Lung (tissue), 17 donors: ENCODE measurements at places on chromosomes 4 and X. TPM values are rescaled to one million over a fixed set of nuclear protein-coding genes. Genes with fewer than 3 reads are reported as not detected.
A peak's percentile ranks its signal among the peaks of the same experiment; 100 is the strongest.

- no peak for DNase-seq
Observed at GRCh38 chr4:165359506-165359905, 19.3 kb upstream of the CPE start.

- no peak for DNase-seq
Observed at GRCh38 chr4:85886665-85887064, 411.7 kb downstream of the ARHGAP24 start.

DNA sequence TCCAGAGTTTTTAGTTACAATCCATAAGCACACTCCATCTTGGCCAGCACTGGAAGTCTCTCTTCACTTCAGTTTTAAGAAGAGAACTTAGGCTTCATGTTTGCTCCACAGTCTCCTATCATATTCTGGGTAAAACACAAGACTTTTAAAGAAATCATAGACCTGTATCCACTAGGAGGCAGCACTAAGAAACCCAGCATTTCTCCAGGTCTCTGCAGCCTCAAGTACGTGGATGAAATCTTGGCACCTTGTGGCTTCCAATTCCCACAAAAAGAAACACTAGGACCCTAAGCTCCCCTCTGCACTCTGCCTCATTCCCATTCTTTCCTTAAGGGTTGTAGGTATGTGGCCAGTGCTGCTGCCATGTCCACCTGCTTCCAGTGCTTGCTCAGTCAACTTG, 367.3 kb upstream of the CASK start:
- no peak for DNase-seq

The MYOZ2 gene
- 0.20 TPM for polyA plus RNA-seq

DNA sequence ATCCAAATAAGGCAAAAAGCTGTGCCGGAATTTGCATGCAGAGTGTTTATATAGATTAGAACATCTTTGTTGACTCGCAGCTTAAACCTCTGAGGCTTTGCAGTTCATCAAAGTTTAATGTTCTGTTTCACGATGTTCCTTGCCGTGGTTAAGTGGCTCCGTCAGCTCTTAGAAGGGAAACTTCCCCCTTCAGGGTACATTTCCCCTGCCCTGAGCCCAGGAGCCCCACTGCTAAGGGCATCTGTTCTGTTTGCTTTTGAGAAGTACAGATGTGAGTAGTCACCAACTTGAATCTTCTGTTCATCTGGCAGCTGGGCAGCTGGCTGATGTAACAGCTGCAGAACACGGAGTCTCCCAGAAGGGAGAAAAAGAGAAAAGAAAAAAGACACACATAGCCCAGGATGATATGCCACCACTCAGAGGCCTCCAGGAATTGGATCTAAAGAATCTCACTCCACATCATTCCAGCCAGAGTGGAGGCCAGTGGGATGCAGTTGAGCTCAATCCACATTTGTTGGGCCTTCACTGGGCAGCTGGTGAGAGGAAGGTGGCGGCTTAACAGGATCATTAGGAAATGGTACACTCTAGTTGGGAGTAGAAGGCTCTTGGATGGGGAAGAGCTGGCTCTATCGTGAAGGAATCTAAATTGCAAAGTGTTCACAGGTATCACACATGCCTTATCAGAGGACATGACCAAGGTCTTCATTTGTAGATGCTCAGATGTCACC, 178.7 kb upstream of the RBPJ start:
- peak; percentile 77 for DNase-seq

The IL21 gene
- polyA plus RNA-seq = 0.02 TPM

- peak; percentile 81 for DNase-seq
Observed at GRCh38 chrX:111519215-111519614, 7.8 kb downstream of the SERTM2 start.

GRCh38 chr4:98969878-98970785, 25.4 kb upstream of the METAP1 start:
- no peak for DNase-seq

- DNase-seq = no peak
Observed at GRCh38 chrX:46333550-46333949, 211.7 kb downstream of the ZNF674 start.

DNA sequence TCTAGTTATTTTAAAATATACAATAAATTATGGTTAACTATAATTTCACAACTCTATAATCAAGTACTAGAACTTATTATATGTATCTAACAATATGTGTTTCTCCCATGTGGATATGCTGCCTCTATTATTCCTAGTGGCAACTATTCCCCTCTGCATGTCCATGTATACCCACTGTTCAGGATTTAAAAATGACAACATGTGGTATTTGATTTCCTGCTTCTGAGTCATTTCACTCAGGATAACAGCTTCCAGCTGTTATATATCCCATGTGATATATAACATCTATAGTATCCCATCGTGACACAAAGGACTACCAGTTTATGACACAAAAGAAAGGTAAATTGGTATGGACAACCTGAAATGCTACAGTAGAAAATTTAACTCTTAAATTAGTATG, 167.4 kb upstream of the TACR3 start:
- DNase-seq = no peak

The CLDN22 gene
- 0.49 TPM for polyA plus RNA-seq

DNA sequence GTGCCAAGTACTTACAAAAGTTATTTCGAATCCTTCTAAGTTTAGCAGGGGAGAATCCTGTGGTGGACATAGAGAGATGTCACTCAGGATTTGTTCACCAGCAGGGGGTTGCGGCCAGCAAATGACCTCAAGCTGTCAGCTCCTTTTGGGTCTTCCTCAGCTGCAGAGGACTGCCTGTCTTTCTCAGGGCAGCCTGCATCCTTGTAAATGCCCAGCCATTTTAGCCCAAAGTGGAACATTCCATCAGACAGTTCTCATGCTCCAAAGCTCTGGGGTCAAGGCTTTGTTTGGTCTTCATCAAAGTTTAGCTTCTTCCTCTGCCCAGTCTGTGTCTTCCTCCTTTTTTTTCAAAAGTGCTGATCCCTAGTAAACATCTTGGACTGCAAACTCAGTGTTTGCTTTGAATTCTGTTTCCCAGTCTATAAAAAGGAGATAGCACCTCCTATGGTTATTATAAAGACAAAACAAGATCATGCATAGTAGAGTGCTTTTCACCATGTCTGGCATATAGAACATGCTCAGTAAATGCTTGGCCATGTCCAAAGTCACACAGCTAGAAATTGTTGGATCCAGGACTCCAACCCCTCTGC, 156.4 kb upstream of the GATB start:
- no peak for DNase-seq

DNA sequence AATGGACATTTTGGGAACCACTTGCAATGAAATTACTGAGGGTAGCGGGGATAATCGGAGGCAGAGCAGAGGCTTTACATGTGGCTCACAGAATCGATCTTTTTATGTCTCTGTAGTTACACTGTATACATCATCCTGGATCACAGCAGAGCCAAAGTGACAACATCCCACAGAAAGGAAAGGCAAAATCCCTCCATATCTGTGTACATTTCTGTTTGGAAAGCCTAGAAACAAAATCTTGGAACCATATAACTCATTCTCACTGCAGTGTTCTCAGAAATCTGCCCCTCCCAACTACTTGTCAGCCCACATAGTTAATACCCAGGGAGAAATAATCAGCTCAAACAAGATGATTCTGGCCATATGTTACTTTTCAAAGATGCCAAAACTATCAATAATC, 211.6 kb downstream of the DCLK2 start:
- DNase-seq = no peak

The TRPC3 gene
- 0.46 TPM for polyA plus RNA-seq

The ERCC6L gene
- 0.30 TPM for polyA plus RNA-seq
